HCT116 (cell line): ENCODE measurements at places on chromosomes 7 and 10. TPM values are rescaled to one million over a fixed set of nuclear protein-coding genes. Genes with fewer than 3 reads are reported as not detected.

Gene TACR2
- not detected for total RNA-seq

Gene CDC14C
- not detected for total RNA-seq

Gene CUEDC2
- total RNA-seq = 96.7 TPM

Gene ACSL5
- 195 TPM for total RNA-seq

Gene EMX2
- total RNA-seq = not detected

Gene OPN1SW
- total RNA-seq = not detected

Gene BAIAP2L1
- 61.2 TPM for total RNA-seq

Gene C10orf53
- not detected for total RNA-seq

Gene C7orf33
- not detected for total RNA-seq

Gene OR2AE1
- not detected for total RNA-seq

Gene MUC3A
- 30.8 TPM for total RNA-seq

Gene SLC26A4
- total RNA-seq = 0.66 TPM

Gene GIMAP6
- total RNA-seq = 0.12 TPM

Gene ASB13
- total RNA-seq = 25.9 TPM

GRCh38 chr10:74874649-74875048, 48.2 kb downstream of the KAT6B start:
- DNase-seq = no peak

- no peak for DNase-seq
Observed at GRCh38 chr10:77936697-77937567, 10.4 kb upstream of the DLG5 start.

DNA sequence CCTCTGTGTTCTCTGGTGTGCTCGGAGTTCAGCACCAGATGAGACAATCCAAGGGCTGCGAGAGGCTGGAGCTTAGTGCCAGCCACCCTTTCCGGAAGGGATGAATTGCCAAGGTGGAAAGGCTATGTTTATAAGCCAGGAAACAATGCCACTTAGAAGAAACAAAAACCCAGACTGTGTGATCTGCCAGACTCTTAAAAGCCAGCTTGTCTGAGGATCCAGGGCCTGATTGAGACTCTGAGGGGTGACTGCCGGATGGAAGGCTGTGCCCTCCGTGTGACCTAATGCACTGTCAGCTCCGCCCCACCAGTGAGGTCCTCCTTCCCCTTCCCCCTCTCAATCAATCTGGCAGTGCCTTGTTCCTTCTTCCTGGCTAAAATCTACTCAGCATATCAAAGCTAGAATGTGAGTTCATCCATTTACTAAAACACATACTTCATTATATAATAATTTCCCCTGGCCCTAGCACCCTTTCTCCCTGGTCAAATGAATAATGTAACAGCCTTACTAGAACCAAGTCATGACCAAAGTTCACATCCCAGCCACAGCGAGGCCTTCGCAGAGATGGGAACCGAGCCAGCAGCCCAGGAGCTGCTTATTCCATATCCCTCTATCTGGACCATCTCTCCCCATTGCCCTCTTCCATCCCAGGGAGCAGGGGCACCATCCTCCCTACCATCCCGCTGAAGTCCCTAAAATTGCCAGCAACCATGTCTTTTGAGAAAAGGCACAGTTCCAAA, 25.5 kb downstream of the FAM107B start:
- DNase-seq = no peak

DNA sequence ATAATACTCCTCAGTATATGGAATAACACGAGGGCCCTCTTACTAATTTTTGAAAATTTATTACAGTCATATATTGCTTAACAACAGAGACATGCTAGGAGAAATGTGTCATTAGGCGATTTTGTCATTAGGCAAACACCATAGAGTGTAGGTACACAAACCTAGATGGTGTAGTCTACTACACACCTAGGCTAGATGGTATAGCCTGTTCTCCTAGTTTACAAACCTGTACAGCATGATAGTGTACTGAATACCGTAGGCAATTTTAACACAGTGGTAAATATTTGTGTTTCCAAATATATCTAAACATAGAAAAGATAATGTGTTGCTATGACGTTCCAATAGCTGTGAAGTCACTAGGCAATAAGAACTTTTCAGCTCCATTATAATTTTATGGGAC, 12.8 kb downstream of the OR2F1 start:
- no peak for DNase-seq

DNA sequence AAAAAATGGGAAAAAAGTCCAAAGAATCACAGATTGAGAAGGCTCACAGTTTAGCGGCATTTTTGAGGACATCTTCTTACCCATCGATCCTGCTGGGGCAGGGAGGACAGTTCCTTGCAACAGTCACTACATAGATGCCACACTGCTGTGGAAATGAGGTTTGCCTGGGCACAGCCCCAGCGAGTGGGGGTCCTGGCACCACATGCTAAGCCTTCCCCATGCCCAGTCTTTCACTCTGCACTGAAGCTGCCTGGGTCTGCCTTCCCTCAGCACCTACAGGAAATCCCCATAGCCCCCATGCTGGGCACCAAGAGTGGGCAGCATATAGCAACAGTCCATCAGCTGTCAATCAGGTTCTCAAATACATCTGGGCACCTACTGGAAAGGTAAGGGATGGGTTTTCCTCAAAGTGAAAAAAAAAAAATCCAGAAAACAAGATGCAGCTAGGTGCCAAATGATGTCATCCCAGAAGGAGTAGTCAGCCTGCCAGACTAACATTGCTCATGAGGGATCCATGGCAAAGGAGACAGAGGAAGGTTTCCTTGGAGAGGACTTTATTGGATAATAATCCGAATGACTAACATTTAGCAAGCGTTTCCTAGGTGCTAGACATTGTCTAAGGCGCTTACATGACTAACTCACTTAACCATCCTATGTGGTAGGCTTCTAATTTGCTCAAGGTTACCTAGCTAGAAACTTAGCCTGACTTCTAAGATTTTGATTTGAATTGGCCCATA, 125.7 kb upstream of the CXCL12 start:
- no peak for DNase-seq

DNA sequence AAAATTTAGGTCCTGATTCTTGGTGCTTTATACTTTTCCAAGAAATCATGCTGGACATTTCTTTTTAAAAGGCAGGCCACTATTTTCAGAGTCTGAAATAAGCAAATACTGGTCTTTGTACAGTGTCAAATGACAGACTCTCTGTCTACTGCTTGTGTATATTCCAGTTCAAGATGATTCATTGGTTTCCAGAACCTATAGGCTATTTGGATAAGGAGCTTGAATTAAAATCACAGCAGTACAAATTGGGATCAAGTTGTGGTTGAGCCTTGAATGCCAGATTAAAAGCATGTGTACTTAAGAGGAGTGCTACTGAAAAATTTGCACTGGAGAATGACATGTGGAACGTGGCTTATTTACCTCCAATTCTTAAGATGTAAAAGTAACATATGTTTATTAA, 10.7 kb downstream of the KMT2E start:
- DNase-seq = no peak

- no peak for DNase-seq
Observed at GRCh38 chr10:11357439-11357838, 254.0 kb downstream of the USP6NL start.

DNA sequence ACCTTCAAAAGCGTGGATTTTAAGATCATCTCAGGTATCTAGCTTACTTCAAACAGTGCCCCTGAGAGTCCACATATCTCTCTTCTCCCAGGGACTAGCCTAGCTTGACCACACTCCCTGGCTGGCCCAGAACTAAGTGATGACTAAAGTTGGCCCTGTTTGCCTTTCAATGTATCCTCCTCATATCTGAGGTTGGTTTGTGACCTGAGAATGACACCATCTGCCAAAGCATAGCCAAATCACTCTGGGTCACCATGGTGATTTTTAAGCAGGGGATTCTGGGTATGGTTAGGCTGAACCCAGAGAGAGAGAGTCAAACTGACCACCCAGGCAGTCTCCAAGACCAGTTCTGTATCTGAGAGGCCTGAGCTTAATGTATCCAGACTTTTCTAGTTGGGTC, 16.2 kb downstream of the CNNM1 start:
- DNase-seq = no peak

- no peak for DNase-seq
Observed at GRCh38 chr7:70434376-70434775, 697.6 kb upstream of the GALNT17 start.

- no peak for DNase-seq
Observed at GRCh38 chr10:71272056-71272771, 46.8 kb upstream of the SLC29A3 start.

GRCh38 chr7:138981332-138982203, at the start of gene KIAA1549:
KIAA1549 (minus strand) TSS chr7:138981389; CDS start chr7:138981269, 120 bp downstream.
- DNase-seq = peak; percentile 12

GRCh38 chr10:5440206-5440605, 27.8 kb downstream of the NET1 start:
- no peak for DNase-seq

DNA sequence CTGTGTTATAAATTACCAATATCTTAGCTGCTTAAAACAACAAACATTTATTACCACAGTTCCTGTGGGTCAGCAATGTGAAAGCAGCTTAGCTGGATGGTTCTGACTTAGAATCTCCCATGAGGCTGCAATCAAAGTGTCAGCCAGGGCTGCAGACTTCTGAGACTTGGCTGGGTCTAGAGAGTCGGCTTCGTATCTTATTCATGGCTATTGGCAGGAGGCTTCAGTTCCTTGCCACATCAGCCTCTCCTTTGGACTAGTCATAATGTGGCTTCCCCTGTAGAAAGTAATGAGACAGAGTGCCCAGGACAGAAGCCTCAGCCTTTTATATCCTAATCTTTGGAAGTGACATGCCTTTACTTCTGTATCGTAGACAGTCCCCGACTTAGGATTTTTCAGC, 27.3 kb downstream of the RALA start:
- DNase-seq = no peak

DNA sequence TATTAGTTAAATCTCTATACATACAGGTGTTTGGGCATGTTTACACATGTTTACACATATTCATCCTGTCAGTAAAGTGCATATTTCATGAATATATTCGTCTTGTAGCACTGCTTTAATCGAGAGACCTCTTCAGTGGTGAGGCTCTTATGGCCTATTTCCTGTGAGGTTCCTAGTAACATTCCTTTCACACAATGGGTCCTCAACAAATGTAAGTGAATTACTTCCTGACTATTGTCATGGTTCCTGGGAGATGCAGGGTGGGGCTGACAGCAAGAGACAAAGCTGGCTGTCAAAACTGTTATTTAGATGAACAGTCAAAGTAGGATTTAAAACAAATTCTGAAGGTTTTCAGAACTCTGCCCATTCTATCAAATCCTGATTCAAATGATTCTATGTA, 12.4 kb upstream of the SEMA3A start:
- DNase-seq = no peak

- peak; percentile 10 for DNase-seq
Observed at GRCh38 chr10:32377458-32378259, 30.7 kb upstream of the EPC1 start.

DNA sequence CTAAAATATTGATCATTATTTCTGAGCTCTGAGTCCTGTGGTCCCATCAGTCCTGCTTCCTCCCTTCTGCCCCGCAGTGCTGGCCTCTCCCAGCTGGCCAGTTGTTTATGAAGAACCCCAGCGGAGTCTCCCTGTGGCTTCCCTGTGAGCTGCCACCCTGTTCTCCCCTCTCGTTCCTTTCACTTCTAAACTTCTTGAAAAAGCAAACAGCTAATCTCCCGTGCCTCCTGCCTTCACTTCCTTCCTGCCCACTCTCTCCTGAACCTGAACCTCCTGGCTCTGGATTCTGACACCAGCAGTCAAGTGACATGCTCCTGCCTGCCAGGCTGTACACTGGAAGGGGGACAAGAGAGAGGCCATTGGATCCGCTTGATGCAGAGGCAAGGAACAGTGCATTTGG, 63.7 kb upstream of the ZPBP start:
- DNase-seq = no peak

DNA sequence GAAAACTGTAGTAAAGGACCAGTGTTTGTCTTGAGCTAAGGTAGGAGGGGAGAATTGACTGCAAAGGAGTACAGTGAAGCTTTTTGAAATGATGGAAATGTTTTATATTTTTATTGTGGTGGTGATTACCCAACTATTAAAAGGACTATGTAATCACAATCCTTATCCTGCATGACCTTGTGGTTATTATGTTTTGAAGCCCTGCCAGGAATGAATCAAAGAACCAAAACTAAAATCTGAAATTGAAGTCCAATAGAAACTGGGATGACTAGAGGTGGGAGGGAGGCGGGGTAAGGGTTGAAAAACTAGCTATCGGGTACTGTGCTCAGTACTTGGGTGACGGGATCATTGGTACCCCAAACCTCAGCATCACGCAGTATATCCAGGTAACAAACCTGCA, 8.2 kb downstream of the CCDC7 start:
- no peak for DNase-seq

DNA sequence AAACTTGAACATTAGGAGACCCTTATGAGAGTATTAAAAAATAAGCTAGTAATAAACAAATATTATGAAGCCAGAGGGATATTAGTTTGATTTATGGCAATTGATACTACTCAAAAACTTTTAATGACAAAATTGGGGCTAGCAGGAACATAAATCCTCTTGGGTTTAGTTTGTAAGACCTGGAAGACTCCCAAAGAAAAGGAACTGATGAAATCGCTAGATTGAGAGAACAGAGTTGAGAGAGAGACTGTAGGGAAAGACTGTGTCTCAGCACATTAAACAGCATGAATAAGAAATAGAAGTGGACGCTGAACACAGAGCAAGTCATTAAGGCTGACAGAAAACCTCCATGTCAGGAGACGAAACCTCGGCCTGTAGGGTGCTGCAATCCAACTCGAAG, 56.4 kb downstream of the ICA1 start:
- no peak for DNase-seq

DNA sequence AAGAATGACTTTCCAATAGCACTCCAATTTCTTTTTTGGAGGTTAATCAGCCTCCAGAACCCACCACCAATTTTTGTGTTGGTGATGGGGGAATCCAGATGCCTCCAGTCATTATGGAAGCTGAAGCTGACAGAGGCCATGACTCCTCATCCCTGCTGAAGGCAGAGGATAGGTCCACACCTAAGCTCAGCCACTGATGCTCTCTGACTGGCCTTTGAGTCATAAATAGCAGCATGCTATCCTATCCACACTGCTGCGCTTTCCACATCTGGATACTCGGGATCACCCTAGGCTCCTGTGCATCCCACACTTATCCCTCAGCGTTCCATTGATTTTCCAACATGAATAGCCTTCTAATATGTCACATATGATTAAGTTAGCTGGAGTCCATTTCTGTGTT, 124.2 kb downstream of the TES start:
- DNase-seq = no peak

- no peak for DNase-seq
Observed at GRCh38 chr10:76318211-76318610, 886.8 kb downstream of the LRMDA start.

DNA sequence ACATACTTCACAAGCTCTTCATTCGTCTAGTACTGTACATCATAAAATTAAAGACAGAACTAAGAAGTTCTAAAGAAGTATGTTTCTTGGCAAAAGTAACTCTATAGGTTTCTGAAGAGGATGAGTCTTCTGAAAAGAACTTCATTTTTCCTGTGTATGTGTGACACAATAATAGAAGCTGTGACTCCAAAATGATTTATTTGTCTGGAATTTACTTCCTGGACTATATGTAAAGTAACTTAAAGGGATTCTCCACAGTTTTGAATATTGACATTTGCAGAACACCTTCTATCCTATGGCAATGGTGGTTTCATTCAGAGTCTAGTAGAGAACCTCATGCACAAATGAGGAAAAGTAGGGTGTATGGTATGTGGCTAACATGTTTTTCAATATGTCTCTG, 19.8 kb upstream of the CLDN12 start:
- no peak for DNase-seq

GRCh38 chr7:86747698-86748097, 104.0 kb downstream of the GRM3 start:
- DNase-seq = no peak

GRCh38 chr10:76192694-76193320, 761.4 kb downstream of the LRMDA start:
- no peak for DNase-seq

GRCh38 chr7:46979439-46979838, 602.5 kb downstream of the TNS3 start:
- no peak for DNase-seq

- DNase-seq = no peak
Observed at GRCh38 chr10:96417441-96417840, 58.6 kb upstream of the OPALIN start.
